NCI-H2107 (cell line): ENCODE measurements at places on chromosomes 13 and 19.

DNA sequence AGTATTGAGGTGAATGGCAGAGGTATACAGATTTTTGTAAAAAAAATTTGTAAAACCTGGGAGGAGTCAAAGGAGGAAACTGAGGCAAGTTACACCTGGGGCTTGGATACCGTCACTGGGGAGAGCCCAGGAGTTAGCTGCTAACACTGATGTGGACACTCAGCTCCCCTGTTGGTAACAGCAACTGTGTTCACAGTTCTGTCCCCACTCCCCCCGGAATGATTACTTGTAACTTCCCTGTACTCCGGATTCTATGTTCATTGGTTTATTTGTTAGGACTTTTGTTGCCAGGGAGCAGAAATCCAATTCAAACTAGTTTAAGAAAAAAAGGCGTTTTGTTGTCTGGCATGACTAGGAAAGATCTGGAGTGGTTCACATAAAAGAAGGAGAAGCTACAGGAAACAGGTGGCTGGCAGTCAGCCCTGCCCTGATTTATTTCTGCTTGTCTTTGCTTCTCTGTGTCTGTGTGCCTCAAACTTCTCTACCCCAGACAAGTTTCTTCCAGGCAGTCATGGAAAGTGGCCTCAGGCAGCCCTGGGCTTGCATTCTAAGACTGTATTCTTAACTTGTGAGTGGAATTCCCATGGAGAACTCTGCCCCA lies 2.3 kb upstream of the GPR12 start:
- DNase-seq: no peak

DNA sequence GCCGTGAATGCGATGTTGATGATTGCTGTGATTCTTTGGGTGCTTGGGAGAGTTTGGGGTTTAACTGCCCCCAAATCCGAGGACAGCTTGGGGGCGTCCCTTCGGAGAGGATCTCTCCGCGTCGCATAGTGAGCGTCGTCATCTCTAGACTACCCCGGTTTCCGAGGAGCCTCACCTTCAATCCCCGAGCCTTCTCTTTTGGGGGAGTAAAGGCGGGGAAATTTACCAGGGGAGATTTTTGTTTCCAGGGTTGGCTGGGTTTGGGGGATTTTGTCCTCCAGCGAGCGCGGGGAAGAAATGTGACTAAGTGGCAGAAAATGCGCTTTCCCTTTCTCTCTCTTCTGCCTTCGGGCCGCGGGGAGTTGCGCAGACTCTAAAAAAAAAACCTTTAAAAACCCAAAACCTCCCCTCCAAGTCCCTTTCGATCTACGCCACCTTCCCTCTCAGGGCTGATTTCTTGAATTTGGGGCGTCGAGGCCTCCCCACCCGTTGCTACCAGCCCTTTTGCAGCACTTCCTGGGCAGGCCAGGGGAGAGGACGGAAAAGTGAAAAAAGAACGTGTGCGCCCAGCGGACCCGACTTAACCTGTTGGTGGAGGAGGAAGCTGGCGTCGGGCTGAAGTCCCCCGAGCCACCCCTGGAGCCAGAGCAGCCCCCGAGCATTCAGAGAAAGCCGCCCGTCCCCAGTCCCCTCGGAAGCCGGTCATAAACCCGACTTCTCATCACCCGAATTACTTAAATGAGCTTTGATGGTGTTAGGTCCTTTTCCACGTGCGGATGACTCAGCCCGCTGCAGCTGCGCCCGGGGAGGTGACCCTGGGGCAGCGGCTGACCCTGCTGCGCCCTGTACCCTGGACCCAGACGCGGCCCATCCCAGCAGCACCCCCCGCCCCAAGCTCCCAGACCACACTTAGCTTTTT lies 17.7 kb downstream of the NFIX start:
- no peak for DNase-seq

DNA sequence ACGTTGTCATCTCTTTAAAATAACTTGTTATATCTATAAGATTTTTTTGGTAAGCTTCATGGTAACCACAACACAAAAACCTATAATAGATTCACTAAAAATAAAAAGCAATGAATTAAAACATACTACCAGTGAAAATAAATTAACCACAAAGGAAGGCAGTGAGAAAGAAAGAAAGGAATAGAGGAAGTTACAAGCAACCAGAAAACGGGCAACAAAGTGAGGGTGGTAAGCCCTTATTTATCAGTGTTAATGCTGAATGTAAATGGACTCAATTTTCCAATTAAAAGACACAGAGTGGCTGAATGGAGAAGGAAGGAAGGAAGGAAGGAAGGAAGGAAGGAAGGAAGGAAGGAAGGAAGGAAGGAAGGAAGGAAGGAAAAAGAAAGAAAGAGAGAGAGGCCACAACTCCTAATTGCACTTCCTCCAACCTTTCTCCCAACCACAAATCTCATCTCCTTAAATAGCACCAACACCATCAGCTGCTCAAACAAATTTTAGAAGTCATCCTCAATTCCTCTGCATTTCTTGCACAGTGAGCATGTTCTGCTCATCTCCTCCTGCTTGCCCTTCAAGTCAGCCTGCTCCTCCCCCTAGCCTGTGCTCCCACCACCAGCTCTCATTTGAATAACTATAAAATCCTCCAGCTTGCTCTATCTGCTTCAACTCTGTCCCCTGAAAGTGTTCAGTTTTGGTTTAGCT lies 48.6 kb downstream of the CCNA1 start:
- DNase-seq: no peak

DNA sequence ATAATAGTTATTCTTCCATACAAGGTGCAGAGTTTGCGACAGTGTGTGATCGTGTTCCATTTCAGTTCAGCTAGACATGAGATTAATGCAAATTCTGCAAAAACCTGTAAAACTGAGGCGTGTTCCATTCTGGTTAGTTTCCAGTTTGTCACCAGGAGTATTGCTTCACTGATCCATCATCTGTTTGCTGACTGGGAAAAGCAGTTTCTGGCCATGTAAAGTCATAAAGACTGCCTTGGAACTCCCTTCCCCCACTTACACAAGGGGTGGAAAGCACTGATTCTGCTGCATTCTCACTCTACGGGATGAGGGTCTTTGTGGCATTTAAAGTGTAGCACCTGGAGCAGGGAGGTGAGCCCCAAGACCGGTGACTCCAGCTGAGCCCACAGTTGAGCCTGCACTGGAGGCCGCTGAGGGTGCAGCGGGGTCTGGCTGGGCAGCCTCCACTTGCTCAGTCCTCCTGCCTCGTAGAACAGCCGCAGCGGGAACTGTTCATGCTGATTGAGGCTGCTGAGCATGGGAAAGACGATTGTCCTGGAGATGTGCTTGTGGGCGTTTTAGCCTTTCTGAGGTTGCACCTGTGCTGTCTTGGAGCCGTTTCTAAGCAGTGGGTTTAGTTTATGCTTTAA lies 2.0 kb downstream of the ZNF57 start:
- DNase-seq: no peak

DNA sequence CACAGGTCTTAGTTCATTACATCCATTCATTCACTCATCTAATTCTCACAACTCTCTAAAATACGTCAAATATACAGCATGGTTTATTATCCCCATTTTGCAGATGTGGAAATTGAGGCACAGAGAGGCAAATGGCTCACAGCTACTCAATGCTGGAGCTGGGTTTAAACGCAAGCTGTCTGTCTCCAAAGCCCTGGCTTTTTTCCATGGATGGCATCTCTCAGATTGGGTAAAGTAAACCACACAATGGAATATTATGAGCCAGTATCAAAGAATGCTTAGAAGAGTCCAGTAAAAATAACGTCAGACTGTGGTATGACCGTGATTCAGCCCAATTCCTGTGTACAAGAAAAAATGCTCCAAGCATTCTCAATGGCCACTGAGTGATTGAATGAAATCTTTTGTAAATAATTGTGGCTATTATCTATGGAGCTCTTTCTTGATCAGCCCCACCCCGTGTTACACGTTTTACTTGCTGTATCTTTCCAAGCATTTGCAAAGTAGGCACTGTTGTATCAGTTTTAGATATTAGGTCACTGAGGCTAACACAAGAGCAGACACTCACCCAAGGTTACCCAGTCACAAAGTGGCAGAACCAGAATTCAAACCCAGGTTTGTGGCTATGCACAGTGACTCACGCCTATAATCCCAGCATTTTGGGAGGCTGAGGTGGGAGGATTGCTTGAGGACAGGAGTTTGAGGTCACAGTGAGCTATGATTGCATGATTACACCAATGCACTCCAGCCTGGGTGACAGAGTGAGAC lies 5.5 kb upstream of the ACP7 start:
- DNase-seq: no peak

- DNase-seq: no peak
Observed at GRCh38 chr19:30085394-30085793, 143.4 kb downstream of the URI1 start.

DNA sequence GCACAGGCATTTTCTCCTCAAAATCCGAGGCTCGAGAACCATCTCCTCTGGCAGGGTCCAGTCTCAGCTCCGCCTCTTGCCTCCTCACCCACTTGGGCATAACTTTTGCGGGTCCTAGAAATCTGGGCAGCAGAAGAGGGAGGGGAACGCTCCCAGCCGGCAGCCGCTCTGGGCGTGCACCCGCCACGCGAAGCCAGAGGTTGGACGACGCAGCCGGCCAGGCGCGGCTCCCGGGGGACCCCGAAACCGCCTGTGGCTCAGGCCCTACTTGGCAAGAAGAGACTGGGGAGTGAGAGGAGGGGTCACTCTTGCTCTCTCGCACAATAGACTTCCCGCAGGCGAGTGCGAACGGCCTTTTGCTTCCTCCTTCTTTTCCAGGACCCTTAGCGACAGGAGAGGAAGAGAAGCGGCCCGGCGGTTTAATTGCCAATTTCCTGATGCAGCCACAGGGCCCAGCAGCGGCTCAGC lies 6.0 kb upstream of the SOX1 start:
- DNase-seq: no peak

DNA sequence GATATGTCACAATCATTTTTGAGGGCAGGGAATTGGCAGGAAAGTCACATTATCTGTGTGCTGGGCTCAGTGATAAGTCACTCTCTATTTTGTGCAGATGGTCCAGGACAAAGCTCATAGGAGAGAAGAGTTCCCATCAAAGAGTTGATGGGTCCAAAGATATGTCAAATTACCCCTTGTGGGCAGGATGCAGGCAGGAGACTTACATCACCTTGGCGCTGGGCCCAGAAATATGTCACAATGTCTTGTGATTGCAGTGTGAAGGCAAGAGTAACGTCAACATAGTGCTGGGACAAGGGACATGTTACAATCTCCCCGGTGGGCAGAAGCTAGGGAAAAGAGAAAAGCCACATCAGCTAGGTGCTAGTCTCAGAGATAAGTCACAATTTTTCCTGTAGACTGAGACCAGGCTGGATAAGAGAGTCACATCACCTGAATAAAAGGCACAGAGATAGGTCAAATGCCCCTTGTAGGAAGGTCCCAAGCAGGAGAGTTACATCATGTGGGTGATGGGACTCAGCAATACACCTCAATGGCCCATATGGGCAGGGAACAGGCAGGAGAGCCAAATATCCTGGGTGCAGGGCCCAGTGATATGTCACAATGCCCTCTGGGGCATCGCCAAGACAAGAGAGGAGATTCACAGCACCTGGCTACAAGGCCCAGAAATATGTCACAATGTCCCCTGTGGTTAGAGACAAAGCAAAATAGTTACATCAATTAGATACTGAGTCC lies 47.9 kb downstream of the ZNF99 start:
- DNase-seq: no peak

GRCh38 chr13:105410602-105411001 lies 1124.9 kb downstream of the EFNB2 start:
- DNase-seq: no peak
